MM.1S (cell line): ENCODE measurements at places on chromosomes 4 and X.

- H3K27ac ChIP-seq: peak overlapping the region; percentile 1; the same call in 1 of the 2 replicates
- peak; percentile 47 for DNase-seq
- H3K27me3 ChIP-seq: no peaks in the 10 kb centered on the region
- peaks cover 4% of the 10 kb centered on the region; the same call in 1 of the 2 replicates for H3K4me1 ChIP-seq
- peak overlapping the region; percentile 67 for H3K4me3 ChIP-seq
Observed at GRCh38 chrX:136146614-136147314, 569 bp upstream of the FHL1 start.

DNA sequence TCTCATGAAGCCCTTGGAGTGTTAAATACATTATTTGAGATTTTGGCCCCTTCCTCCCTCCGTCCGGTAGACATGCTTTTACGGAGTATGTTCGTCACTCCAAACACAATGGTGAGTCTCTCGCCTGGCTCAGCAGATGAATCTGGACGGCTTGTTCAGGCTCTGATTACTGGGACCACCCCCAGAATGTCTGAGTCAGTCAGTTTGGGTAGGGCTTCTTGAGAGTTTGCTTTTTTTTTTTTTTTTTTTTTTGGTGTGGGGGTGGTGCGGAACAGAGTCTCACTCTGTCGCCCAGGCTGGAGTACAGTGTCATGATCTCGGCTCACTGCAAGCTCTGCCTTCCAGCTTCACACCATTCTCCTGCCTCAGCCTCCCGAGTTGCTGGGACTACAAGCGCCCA is 62.4 kb upstream of the MSANTD1 start:
- H3K36me3 ChIP-seq: no peaks in the 10 kb centered on the region
- no peak overlapping the region for H3K4me3 ChIP-seq
- DNase-seq: no peak
- H3K4me1 ChIP-seq: no peaks in the 10 kb centered on the region
- H3K27ac ChIP-seq: no peak overlapping the region

- H3K27ac ChIP-seq: no peak overlapping the region
- no peak overlapping the region for H3K4me3 ChIP-seq
- no peak for DNase-seq
- no peaks in the 10 kb centered on the region for H3K27me3 ChIP-seq
- no peaks in the 10 kb centered on the region for H3K4me1 ChIP-seq
Observed at GRCh38 chr4:138500869-138501268, 258.7 kb upstream of the SLC7A11 start.

- no peak for DNase-seq
- no peaks in the 10 kb centered on the region for H3K4me1 ChIP-seq
- H3K4me3 ChIP-seq: no peak overlapping the region
- no peak overlapping the region for H3K27ac ChIP-seq
- no peaks in the 10 kb centered on the region for H3K36me3 ChIP-seq
- H3K27me3 ChIP-seq: no peaks in the 10 kb centered on the region
Observed at GRCh38 chrX:120504569-120504968, 35.5 kb upstream of the LAMP2 start.

DNA sequence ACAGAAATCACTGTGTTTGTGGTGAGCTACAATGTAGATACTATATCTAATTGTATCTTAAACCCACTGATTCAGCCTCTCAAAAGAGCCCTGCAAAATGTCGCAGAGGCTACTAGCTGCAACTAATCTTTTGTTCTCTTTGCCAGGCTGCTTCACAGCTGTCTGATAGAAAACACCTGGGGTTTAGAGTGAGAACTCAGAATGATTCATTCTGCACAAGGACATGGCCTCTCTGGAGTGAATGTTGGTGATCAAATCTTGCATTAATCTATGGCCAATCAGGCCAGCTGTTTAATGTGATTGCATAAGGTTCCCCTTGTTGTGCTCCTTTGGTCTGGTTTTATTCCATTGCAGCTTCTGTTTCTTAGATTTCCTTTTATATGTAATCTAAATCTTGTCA is 100.3 kb downstream of the EMCN start:
- H3K4me3 ChIP-seq: no peak overlapping the region
- H3K27ac ChIP-seq: no peak overlapping the region
- H3K4me1 ChIP-seq: peaks cover 11% of the 10 kb centered on the region
- no peaks in the 10 kb centered on the region for H3K36me3 ChIP-seq
- H3K27me3 ChIP-seq: no peaks in the 10 kb centered on the region

DNA sequence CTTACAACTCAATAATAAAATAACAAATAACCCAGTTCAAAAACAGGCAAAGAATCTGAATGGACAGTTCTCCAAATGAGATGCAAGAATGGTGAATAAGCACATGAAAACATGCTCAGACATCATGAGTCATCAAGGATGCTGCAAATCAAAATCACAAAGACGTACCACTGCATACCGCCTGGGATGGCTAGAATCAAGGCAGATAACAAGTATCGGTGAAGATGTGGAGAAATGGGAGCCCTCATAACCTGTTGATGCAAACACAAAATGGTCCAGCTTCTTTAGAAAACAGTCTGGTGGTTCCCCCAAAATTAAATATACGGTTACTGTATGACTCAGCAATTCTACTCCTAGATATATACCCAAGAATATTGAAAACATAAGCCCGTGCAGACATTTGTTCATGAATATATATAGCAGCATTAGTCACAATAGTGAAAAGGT is 32.5 kb downstream of the AKAP4 start:
- H3K27ac ChIP-seq: no peak overlapping the region
- no peak overlapping the region for H3K4me3 ChIP-seq
- no peaks in the 10 kb centered on the region for H3K36me3 ChIP-seq
- no peaks in the 10 kb centered on the region for H3K4me1 ChIP-seq

DNA sequence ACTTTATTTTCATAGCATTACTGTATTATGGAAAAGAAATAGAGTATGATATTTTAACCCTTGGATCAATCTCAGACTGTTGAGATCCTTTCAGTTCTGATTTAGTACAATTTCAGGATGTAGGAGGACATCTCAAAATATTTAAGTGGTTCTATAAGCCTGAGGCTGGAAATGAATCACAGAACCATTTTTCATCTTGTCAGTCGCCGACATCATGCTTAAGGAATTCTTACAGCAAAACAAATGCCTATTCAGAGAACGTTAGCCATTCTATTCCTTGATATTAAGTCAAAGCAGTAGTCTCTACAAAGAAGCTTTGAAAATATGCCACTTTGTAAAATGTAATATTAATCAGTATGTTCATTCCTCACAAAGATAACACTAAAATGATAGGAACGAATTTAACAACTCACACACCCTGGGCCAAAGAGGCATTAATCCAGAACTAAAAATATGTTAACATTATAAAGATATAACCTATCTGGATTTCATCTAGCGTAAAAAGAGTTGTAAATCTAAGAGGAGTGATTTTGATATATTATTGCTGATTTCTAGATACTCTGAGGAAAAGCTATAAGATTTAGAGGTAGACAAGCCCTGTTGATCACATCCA is 152.0 kb downstream of the GASK1B start:
- H3K27me3 ChIP-seq: no peaks in the 10 kb centered on the region
- no peaks in the 10 kb centered on the region for H3K4me1 ChIP-seq
- H3K4me3 ChIP-seq: no peak overlapping the region
- H3K27ac ChIP-seq: no peak overlapping the region
- DNase-seq: no peak

DNA sequence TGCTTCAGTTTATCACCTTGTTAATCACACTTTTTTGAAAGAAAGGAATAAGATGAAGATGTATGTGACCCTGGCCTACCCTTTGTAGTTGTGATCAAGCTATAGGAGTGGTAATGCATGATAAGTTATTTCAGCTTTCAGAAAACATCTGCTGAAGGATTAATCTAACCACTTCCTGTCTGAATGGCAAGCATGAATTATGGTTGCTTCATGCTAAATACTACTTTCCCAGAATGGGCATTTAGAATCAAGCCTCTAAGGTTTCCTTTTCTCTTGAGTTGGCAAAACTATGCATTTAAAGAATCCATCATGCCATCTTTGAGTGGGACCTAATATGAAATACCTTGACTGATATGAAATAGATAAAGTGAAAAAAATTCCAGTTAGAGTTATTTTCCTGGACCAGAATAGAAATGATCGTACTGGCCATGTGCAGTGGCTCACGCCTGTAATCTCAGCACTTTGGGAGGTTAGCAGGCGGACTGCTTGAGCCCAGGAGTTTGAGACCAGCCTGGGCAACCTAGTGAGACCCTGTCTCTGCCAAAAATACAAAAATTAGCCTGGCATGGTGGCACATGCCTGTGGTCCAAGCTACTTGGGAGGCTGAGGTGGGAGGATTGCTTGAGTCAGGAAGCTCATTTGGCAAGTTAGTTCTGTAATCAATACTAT is 59.1 kb downstream of the ANXA3 start:
- no peaks in the 10 kb centered on the region for H3K27me3 ChIP-seq
- peaks cover 47% of the 10 kb centered on the region for H3K4me1 ChIP-seq
- peak; percentile 74 for DNase-seq
- no peak overlapping the region for H3K4me3 ChIP-seq
- no peak overlapping the region for H3K27ac ChIP-seq
